ENCODE measurements at places on chromosomes 3 and 15.

- DNase-seq: no peak
Measured at GRCh38 chr3:162491952-162492351, 995.3 kb downstream of the OTOL1 start.

GRCh38 chr15:44554934-44555723 lies 18.2 kb downstream of the EIF3J start:
- DNase-seq: no peak

GRCh38 chr3:29312960-29313452 lies 32.1 kb downstream of the RBMS3 start:
- no peak for DNase-seq

- peak; percentile 89 for DNase-seq
Measured at GRCh38 chr3:56323986-56324420, 144.3 kb downstream of the ERC2 start.

GRCh38 chr15:52306270-52306669 lies 10.7 kb upstream of the MYO5C start:
- DNase-seq: peak; percentile 32

GRCh38 chr15:48073881-48074280 lies 46.9 kb upstream of the SLC24A5 start:
- DNase-seq: no peak

DNA sequence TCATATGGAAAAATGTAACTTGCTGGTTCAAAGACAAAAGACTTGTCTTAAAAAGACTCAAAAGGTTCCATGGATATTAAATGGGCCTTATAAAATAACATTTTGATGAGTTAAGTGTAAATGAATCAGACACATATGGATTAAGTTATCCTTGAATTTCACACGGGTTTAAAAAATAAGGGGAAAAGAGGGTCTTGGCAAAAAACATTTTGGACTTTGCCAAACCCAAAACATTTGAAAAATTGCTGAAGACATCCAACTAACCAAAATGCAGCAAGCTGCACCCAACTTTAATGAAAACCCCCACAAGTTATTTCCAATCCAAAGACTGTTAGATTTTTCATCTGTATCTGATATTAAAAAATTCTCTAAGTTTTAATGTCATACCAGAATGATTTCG lies 200.7 kb downstream of the MEIS2 start:
- DNase-seq: no peak

DNA sequence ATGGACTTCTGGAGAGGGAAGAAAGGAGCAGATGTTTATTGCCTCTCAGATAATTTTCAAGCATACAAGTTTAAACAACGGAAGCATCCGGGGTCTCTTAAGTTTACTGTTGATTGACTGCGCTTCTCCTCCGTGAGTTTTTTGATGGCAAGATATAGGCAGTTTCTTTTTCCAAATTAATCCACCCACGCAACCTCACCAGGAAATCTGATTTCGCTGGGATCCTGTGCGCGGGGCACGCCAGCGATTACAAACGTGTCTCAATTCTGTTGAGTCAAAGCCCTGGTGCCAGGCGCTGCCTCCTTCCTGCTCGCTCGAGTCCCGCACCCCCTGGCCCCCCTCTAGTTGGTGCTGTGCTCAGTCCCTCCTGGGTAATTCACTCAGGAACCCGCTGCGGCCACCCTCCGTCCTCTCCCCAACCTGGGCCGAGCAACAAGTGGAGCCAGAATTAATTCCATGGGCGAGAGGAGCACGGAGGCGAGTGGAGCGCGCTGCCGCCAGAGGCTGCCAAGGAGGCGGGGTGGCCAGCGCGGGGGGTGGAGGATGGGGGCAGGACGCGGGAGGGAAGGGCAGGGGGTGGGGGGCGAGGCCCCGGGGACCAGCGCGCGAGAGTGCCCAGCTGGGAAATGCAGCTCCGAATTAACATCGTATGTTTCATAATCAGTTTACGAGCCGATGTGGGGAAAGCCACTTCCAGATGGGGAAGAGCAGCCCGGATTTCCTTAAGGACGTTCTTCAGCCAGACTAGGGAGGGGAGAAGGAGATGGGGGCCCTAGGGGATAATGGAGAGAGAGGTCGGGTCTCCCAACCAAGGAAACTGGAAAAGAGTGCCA lies 6.0 kb downstream of the WNT5A start:
- no peak for DNase-seq

DNA sequence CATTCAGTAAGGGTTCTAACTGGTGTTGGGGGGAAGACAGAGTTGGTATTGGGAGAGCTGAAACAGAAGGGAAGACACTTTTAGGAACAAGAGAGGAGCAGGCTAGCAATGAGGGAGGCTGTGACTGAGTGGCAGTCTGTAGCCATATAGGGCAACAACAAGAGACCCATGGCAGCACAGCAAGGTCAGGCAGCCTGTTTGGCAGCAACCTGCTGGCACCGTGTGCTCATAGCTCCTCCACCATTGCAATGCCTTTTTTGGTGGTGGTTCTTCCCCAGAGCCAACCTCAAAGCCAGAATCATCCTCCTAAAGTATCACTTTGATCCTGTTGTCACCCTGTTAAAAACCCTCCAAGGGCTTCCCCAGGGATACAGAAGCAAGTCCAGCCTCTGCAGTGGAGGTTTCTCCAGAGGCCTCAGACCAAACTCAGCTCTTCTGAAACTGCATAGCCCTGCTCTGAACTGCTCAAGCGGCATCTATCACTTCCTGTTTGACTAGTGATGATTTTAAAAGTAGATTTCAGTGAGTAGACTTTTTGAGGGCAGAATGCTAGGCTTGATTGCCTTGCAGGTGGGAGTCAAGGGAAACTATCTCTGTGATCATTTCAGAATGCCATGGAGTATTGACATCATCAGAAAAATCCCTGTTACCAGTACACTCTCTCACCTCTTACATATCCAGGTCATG lies 176.9 kb downstream of the STAC start:
- DNase-seq: no peak

GRCh38 chr15:67822537-67823313 lies 2.6 kb upstream of the SKOR1 start:
- no peak for DNase-seq

GRCh38 chr3:154954757-154955156 lies 125.4 kb upstream of the MME start:
- no peak for DNase-seq

- no peak for DNase-seq
Measured at GRCh38 chr15:89030311-89030710, 57.9 kb upstream of the ABHD2 start.

DNA sequence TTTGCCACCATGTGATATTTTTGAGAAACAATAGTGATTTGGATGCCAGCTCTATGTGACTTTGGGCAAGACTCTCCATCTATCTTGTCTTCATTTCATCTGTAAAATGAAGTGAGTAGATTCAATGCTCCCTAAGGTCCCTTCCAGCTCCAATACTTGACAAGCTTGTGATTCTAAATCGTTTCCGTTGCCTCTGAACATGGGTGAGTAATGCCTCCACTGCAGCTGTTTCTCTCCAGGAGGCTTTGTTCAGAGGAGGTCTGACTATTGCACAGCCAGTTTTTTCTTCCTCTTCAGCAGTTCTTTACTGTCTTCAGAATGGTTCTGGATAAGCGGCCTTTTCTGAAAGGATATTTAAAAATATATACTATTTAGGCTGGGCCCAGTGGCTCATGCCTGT lies 14.8 kb upstream of the TMOD3 start:
- peak; percentile 82 for DNase-seq

GRCh38 chr3:64152086-64152485 lies 73.2 kb downstream of the PRICKLE2 start:
- no peak for DNase-seq

GRCh38 chr3:12470111-12470510 lies 14.2 kb upstream of the TSEN2 start:
- no peak for DNase-seq

GRCh38 chr15:29016518-29016917 lies 130.7 kb downstream of the APBA2 start:
- no peak for DNase-seq

DNA sequence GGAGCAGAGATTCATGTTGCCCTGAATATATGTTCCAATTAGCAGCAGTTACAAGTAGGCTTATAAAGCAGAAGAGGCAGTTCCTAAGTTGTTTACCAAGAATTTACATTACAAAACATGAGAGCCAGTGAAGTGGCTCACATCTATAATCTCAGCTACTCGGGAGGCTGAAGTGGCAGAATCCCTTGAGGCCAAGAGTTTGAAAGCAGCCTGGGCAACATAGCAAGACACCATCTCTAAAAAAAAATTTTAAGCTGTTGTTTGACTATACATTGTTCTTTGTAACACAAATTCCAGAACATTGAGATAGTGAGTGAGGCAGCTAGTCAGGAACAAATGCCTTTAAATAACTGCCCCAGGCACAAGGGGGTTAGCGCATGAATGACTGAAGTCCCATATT lies 10.3 kb upstream of the ZMAT3 start:
- DNase-seq: no peak

DNA sequence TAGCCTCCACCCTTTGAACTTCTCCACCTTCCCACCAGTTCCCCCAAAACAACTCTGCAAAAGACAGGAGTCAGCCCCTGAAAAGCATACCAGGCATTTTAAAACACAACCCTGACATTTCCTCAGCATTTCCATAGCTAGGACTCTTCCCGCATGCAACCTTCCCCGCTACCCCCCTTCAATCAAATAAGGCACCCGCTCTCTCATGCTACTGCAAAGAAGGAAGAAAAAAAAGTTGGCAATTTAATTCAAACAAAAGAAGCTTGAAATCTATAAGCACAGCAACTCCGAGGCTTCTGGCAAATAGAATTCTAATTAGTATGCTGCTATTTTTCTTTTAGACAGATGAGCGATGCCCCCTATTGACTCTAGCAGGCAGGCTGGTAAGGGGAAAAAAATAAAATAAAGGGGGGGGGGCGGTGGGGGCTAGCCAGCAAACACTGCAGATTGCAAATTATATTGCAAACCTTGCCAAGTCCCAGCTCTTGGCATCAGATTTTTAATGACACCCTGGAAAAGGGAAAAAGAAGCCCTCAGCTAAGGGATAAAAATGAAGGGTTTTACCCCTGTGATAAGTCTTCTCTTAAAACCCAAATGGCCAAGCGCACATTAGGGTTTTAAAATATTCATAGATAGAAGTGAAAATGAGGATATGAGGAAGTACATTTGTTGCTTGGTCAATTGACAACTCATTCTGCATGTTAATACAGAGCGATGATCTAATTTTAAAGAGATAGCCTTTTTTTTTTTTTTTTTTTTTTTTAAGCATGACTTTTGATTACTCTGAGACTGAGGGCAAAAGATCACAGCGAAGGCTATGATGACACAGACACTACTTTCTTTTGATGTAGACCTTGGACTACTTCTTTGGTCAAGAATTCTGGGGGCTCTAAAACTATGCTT lies 255.2 kb downstream of the NR2F2 start:
- peak; percentile 93 for DNase-seq

- DNase-seq: no peak
Measured at GRCh38 chr3:4829031-4829394, 150.2 kb upstream of the BHLHE40 start.

GRCh38 chr3:94115482-94115881 lies 52.6 kb downstream of the NSUN3 start:
- no peak for DNase-seq

DNA sequence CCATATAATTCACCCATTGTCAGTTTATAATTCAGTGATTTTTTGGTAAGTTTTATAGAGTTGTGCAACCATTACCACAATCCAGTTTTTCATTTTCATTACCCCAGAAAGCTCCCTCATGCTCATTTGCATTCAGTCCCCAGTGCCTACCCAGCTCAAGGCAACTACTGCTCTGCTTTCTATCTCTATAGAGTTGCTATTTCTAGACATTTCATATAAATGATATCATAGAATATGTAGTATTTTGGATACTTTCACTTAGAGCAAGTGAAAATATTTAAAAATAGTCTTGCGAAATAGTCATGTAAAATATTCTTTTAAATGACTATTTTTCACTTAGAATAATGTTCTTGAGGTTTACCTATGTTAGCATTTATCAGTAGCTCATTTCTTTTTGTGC lies 42.1 kb downstream of the ZNF654 start:
- DNase-seq: no peak

DNA sequence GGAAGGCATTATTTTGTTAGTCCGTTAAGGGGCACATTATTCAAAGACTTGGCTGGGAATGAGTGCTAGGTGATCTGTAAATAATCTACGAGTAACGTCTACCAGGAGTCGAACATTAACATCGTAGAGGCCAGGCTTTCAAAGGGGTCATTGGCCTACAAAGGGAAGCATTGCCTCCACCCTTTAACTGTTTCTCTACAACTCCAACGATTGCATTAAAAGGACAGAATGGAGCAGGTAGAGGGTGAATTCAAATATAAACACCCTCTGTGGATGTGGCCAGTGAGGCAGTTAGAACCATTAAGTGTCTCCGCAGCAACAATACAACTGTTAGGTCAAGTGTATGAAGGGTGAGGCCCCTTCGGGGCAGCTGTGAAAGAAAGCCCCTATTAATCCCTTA lies 126.0 kb upstream of the LMOD3 start:
- no peak for DNase-seq

- DNase-seq: no peak
Measured at GRCh38 chr15:72451224-72451623, 22.9 kb upstream of the ARIH1 start.

- DNase-seq: no peak
Measured at GRCh38 chr3:182139627-182140357, 428.1 kb downstream of the SOX2 start.

DNA sequence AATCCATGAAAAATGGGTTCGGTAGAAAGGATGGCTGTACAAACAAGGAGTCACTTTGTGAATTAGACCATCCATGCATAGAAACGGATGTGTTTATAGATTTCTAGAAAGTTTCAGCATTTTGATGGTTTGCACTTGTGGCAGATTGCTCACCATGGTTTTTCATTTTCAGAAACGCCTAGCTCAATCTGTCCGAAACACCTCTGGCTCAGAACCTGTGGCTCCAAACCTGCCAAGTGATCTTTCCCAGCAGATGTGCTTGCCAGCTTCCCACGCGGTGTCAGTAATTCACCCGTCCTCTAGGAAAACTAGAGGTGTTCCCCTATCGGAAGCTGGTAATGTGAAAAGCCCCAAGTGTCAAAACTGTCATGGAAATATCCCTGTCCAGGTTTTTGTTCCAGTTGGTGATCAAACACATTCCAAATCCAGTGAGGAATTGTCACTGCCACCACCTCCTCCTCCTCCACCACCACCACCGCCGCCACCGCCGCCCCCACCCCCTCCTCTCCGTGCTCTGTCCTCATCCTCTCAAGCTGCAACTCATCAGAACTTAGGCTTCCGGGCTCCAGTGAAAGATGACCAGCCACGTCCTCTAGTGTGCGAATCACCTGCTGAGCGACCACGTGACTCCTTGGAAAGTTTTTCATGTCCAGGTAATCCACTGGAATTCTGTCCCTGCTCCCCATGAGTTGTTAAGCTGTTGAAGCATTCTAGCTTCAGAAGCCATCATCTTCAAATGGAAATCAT lies 21.2 kb downstream of the WHAMM start:
- no peak for DNase-seq

DNA sequence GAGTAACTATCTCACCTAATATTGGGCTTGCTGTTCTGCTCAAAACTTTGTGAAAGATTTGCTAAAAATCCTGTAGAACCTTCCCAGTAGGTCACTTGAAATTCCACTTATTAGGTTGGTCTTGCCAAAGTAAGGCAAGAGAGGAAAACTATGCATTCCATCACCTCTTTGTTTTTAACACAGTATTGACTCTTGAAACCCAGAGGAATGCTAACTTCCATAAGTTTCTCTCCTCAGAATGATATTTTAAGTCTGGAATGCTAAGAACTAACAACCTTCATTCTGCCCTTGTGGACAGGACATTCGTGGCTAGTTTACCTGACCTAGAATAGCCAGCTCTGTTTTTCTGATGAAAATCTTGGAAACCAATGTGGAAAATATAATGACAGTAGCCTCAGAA lies 154.5 kb downstream of the TMCO5A start:
- DNase-seq: no peak
